ENCODE measurements at places on chromosomes 1 and 21. TPM values are rescaled to one million over a fixed set of nuclear protein-coding genes. Genes with fewer than 3 reads are reported as not detected.

The TRIM67 gene
- total RNA-seq: not detected

The SGIP1 gene
- total RNA-seq: 25.2 TPM

The DHX9 gene
- total RNA-seq: 183 TPM

The RAD54L gene
- total RNA-seq: 0.65 TPM

The CHODL gene
- 0.09 TPM for total RNA-seq

The OLFML2B gene
- total RNA-seq: 0.09 TPM

The CFHR4 gene
- not detected for total RNA-seq

The CCDC185 gene
- not detected for total RNA-seq

The C1orf94 gene
- not detected for total RNA-seq

The CDC42BPA gene
- total RNA-seq: 66.4 TPM
